C1 segment of cervical spinal cord (tissue), 14 donors: ENCODE measurements at places on chromosomes 2 and 18.

- no peak for DNase-seq
These were observed at the start of gene ST8SIA5 for GRCh38 chr18:46756559-46757201. ST8SIA5 (minus strand) TSS chr18:46757053; CDS start chr18:46756508, 545 bp downstream.

GRCh38 chr2:186531257-186531775, 45.3 kb downstream of the ZC3H15 start:
- DNase-seq = no peak

DNA sequence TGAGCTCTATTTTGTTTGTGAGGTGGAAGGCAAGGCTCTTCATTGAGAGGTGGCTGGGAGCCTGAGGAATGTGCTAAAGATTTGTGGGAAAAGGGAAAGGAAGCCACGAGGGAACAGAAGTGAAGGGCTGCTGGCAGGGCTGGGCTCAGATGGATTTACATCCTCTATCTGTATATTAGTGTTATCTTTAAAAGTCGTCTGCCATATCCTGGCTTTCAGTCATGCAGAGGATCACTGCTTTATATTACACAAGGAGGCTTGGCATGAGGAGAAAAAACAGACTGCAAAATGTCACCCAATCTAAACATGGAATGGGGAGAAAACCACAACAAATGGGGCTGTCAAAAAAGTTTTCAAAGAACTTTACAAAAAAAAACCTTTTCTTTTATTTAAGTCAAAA, 434.4 kb downstream of the HRH4 start:
- DNase-seq = no peak

DNA sequence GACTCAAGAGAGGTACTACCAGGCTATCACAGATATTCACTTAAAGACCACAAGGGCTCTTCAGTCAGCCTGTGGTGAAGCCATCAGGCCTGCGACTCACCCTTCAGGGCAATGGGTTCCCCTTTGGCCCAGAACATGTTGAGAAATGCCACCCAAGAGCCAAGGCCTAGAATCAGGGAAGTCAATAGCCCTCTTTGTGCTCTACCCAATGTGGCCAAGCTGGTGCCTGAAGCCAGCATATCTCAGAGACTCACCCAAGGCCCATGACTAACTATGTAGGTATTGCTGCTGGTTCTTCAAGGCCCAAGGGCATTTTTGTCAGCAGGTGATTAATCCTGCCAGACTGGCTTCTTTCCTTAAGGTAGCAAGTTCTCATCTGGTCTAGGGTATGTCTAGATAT, 338.9 kb upstream of the SETBP1 start:
- DNase-seq = no peak

- DNase-seq = no peak
These were observed 1606.8 kb upstream of the PIK3C3 start for GRCh38 chr18:40348196-40348595.

DNA sequence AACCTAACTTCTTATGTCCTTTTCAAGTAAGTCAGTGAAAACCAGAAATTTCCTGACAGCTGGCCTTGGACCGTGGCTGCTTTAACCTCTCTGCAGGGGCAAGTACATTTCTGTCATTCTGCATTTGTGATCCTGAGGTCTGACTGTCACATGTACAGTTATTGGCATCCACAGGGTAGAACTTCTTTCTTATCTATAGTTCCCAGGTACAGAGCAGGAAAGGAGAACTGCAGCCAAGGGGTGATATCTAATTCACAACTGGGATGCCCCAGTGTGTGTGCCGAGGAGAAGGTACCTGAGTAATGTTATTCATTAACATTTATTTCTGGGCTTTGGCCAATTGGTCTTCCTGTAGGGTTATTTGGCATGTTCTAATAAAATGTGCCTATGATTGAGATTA, 468.9 kb downstream of the PARD3B start:
- no peak for DNase-seq

DNA sequence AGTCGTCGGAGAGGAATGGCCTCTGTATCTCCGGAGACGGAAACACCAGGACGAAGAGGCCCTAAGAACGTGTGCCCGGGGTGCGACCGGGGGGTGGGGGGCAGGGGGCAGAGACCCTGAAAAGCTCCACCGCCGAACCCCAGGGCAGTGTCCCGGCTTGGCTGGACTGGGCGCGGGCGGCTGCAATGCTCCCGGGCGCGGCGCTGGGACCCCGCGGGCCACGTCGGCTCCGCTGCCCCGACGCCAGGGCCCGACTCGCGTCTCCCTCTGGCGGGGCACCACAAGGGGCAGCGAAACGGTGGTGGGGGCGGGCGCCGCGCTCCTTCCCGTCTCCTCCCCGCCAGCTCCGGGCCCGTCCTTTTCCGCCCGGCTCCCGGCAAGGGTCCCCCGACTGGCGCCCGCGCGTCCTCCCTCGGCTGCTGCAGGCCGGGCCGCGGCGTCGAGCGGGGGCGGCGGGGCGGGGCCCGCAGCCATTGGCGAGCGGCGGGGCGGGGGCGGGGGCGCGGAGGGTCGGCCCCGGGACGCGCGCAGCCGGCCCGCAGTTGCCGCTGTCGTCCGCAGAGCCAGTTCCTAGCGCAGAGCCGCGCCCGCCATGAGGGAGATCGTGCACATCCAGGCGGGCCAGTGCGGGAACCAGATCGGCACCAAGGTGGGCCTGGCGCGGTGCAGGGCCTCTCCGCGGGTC, at the start of gene TUBB6:
TSS of gene TUBB6 (plus strand) at position 541 of the 685 bp plus-strand sequence. CDS start at position 593, 52 bp downstream.
- no peak for DNase-seq

- no peak for DNase-seq
These were observed 226.9 kb upstream of the DTNA start for GRCh38 chr18:34483198-34483597.

DNA sequence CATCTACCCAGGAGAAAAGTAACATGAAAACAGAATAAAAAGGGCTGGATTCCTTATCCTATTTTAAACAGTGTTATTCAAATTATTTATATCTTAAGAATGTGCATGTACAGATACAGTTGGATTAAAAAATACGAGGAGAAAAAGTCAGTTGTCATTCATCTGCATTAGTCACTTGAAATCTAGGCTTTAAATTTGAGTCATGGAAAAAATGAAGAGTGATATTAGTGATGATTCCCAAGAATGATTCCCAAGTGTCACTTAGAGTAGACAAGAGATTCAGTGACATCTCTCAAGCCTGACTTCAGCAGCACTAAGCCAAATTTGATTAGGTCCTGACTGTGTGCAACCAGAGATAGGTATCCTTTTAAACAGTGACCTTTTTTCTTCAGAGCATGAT, 394.2 kb downstream of the IRS1 start:
- DNase-seq = no peak

DNA sequence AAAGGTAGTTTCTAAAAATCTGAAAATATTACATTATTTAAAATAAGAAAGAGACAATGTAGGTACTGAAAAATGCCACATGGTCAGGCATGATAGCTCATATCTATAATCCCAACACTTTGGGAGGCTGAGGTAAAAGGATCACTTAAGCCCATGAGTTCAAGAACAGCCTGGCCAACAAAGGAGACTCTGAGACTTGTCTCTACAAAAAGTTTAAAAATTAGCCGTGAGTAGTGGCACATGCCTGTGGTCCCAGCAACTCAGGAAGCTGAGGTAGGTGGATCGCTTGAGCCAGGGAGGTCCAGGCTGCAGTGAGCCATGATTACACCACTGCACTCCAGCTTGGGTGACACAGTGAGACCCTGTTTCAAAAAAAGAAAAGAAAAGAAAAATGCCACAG, 21.8 kb downstream of the ATAD2B start:
- no peak for DNase-seq

DNA sequence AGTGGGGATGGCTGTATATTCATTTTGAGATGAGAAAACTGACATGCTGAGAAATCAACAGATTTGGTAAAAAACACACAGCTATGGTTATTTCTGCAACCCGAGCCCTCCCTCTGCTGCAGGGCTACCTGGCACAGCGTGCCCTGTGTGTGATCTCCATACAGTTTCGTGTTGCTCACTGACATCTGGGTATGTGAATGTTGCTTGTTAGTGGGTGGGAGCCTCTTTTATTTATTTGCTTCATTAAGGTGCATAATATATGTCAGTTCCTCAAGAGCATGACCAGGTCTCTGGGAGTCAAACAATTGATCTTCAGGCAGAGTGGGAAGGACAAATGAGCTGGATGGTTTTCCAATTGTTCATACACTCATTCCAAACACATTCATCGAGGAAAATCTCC, 139.1 kb upstream of the FHL2 start:
- no peak for DNase-seq

DNA sequence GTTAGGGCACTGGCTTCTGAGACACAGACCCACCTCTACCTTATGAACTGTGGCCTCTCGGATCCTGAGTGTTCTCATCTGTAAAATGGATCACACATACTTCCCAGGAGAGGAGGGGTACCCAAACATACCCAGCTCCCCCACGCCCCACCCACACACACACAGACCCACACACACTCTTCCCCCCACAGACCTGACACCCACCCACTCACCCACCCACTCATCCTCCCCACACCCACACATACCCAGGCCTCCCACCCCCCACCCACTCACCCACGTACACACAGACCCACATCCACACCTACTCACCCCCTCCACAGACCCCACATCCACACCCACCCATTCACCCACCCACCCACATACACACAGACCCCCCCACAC, 24.3 kb upstream of the SEMA4C start:
- no peak for DNase-seq

- DNase-seq = no peak
These were observed 66.6 kb upstream of the EPC2 start for GRCh38 chr2:148577845-148578492.

DNA sequence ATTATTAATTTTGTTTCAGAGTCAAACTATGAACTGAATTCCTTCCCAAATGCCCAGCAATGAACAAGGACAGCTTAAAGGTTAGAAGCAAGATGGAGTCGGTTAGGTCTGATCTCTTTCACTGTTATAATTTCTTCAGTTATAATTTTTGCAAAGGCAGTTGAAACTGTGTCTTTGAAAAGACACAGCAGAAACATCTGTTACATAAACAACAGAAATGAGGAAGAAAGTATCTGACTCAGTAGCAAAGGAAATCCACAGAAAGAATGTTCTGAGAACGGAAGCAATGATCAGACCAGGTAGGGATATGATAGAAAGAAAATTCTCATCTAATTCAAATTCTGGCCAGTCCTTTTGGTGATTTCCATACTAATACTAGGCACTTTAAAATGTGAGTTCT, 5.2 kb upstream of the RMC1 start:
- no peak for DNase-seq

DNA sequence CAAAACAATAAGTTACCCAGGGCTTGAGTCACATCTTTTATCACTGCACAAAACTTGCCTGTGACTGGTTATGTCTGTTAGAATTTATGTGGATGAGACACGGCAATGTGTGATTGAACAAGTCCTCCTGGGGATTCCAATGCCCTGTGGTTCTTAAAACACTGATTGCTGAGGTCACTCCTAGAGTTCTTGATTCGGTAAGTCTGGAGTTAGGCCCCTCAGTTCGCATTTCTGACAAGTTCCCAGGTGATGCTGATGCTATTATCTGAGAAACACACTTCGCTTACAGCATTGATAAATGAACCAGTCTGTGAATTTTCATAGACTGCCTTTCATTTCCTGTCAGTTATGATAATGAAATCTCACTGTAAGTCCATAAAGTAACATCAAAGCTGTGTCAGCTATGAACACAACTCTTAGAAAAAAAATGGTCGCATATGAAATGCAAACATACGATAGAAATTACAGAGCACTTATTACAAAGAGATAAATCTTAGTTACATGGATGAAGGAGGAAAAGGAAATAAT, 214.0 kb downstream of the DLGAP1 start:
- DNase-seq = no peak

- no peak for DNase-seq
These were observed 101.9 kb downstream of the COL3A1 start for GRCh38 chr2:189076120-189076519.

DNA sequence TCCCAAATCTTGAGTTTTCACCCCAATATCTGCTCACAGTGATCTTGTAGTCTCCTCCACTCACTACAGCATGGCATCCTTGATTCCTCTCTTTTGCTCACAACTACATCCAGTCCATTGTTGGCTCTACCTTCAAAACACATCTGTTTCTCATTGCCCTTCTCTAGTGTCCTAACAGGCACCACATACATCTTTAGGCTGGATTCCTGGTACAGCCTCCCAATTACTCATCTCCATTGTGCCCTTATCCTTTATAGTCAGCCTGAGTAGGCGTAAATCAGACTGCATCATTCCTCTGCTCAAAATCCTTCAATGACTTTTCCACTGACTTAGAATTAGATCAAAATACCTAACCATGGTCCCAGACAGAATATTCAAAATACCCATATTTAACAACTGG, 10.7 kb upstream of the TAF1B start:
- DNase-seq = no peak

DNA sequence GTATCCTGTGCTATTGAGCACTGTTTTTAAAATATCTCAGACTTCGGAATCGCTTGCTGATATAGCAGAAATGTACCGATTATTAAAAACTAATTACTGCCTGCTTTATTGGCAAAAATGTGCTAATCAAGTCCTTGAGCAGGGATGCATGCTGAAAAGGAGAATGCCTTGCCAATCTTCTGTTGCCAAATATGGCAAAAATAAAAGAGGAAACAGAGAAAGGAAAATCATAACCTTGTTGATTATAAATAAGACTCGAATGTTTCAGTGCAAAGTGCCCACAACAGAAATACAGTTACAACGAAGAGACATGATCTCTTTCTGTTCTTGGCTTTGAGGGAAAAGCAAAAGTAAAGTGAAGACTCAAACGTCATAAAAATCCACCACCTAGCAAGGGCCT, 248.5 kb downstream of the TMEM182 start:
- no peak for DNase-seq

DNA sequence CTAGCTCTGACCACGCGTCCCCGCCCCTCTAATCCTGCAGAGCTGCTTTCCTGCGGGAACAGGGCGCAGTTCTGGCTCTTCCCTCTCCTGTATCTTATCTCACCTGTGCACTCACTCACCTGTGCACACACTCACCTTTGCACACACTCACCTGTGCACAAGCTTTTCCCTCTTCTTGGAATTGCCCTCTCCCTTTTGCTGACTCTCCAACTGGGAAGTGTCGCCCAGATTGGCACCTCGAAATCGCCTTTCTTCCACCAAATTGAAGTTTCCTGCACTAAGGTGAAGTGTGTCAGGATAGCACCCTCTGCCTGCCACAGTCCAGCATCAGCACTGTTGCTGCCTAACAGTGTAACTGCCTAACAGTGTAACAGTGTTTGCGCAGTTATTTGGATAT, 566 bp upstream of the CMPK2 start:
- no peak for DNase-seq
